ENCODE measurements at places on chromosomes 1 and 21.

DNA sequence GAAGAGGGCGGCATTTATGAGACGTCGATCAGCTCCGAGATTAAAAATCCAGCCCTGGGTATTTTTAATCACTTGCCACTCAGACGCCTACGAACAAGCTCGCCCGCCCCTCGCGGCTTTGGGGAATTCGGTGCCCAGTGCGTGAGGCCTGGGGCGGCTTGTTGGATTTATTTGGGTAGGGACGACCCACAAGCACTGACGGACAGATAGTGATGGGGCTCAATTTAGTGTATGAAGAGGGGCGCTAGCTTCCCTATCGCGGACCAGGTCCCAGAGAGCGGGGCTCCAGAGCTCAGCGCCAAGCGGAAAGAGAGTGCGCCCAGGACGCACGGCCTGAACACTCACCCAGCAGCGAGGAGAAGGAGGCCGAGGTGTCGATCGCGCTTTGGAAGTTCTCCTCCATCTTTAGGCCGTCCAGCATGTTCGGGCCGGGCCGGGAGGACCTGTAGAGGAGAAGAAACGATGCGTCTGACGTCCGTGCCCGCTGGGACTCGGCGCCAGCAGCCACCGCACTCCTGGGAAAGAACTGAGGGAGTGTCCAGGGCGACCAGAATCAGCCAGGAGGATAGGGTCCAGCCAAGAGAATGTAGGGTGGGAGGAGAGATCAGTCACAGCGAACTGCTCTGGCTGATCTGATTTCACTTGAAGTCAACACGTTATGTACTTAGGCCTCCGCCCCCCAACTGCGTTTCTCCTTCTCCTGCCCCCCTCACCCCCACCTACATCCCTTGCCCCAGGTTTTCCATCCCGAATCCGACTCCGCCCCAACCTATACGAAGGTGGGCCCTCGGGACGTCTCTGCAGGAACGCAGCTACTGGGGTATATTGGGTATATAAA lies 1.2 kb downstream of the LMX1A start:
- peak; percentile 78 for DNase-seq

GRCh38 chr1:5475572-5475971 lies 516.7 kb downstream of the NPHP4 start:
- peak; percentile 66 for DNase-seq

DNA sequence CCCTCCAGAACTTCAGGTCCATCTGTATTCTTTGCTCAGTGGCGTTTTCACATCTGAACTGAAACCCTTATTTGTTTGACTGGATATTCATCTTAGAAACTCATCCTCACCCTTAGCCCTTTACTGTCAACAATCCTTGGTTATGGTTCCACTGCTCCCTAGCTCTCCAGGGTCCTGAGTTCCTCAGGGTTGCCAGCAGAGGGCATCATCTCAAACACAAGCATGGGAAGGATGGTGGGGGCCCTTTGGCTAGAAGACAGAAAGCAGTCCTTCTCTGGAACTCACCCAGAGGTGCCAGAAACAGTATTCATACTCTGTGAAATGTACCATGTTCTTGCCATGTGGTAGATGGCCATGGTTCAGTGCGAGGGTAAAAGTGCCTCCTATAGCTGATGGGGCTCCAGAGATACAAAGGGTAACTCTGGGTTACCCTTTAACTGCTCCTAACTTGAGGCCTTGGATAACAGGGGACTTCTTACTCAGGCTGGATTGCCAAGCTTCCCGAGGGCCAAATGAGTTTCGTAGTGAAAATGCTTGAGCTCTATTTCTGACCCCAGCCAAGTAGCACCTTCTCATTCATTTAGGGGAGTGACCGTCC lies 11.3 kb downstream of the NCSTN start:
- no peak for DNase-seq

DNA sequence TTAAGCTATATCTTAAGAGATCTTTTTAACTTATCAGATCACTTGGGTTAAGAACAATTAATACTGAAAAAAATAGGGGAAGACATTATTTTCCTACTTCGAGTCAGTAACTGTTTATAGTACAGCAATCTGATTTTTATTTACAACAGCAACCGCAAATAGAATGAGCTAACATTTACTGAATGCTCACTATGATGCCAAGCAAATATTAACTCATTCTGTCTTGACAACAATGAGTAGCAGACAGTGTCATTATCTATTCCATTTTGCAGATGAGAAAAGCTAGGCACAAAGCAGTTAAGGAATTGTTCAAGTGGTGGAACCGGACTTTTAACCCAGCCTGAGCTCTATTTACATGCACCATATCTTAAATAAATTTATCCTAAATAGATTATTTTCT lies 273.7 kb downstream of the NTNG1 start:
- DNase-seq: no peak

- no peak for DNase-seq
Measured at GRCh38 chr1:99217599-99217998, 46.7 kb upstream of the PLPPR4 start.

DNA sequence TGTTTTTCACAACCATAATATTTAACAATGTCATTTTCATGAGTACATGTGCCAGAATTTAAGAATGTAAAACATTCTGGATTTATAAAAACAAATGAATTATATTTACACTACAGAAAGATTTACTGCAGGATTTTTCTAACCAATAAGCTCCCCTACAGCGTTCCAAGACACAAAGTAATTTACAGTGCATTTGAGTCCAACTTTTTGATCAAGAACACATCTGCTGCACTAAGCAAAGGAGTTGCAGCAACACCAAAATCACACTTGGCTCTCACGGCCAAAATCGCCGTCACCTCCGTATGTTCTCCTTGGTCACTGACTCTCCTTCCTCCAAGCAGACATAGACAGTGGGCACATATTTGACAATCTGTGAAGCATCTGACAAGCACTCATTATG lies 7.7 kb downstream of the VPS26C start:
- DNase-seq: no peak

DNA sequence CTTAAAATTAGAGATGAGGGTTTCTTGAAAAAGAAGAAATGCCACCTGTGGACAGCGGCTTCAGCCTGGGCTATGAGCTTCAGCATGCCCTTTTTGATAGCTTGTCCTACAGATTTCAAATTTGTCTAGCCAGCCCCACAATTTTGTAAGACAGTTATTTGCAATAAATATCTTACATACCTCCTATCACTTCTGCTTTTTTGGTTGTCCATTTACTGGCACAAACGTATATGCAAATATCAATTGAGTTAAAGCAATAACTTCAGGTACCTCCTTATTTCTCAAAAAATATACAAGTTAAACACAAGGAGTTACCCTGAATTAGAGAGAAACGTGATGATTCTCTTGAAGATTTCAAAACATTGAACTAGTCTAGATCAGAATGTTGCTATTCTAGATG lies 53.5 kb downstream of the OLFM3 start:
- DNase-seq: no peak

DNA sequence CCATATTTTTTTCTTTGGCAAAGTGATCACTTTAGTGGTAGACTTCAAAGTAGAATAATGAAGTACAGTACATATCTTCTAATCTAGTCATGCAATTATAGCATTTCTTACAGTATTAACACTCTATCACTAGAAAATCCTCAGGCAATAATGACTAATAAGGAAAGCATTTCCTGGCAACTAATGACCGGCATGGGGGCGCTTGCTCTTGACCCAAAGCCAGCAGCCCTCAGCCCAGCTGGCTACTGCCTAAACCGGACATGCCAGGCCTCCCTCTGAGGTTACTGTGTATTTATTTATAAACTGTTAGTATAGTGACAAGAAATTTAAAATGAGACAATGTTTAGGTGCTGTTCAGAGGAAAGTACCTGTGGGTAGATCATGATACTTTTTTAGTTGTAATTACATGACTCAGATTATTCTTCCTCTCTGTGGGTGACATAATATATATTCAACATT lies 633.8 kb downstream of the PTPRC start:
- peak; percentile 18 for DNase-seq

GRCh38 chr1:199687321-199687720 lies 340.2 kb upstream of the NR5A2 start:
- no peak for DNase-seq

GRCh38 chr1:62271948-62272728 lies 47.1 kb downstream of the KANK4 start:
- peak; percentile 83 for DNase-seq

DNA sequence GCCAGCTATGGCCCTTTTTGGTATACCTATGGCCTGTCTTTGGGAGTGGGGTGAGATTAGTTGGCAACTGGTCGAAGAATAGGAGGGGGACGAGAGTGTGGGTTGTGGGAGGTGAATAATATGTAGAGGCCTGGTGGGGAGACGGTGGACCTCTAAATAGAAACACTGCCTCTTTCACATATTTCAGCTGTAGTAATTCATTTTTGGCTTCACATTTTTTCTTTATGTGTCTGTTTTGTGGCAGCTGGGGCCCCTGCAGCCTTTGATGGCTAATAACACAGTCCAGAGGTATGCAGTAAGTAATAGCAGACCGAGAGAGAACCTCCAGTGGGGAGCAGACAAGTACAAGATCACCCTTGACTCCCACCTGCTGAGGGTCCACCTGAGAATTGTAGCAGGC lies 75.9 kb downstream of the HLX start:
- no peak for DNase-seq

Measured in kidney (tissue), 22 donors.